ENCODE measurements at places on chromosomes 11 and 22.

DNA sequence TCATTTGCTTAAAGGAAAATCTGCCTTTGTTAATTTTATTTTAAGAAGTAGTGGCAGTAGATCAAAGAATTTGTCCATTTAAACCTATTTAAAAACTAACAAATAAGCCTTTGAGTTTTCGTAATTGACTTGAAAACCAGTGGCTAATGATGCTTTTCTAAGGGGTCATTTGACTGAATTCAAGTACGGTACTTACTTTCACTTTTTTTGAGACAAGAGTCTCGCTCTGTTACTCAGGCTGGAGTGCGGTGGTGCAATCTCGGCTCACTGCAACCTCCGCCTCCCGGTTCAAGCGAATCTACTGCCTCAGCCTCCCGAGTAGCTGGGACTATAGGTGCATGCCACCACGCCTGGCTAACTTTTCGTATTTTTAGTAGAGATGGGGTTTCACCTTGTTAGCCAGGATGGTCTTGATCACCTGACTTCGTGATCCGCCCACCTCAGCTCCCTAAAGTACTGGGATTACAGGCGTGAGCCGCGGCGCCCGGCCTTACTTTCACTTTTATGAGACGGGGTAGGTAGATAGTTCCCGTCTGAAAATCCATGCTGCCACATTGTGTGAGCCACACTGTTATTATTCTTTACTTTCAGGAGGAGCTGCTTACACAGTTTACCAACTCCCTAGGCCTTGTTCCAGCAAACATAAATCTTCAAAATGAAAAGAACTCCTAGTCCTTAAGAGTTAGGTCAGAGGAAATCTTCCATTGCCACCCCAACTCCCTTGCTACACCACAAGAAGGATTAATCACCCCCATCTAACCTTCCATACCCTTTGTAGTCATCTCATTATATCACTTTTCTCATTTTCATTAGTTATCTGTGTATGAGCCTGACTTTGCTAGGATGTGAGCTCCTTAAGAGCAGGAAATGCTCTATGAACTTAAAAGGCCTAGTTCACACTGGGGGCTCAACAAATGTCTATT lies 926.6 kb upstream of the CCDC90B start:
- DNase-seq, result no peak

- DNase-seq, result no peak
These were observed 4.8 kb upstream of the CKAP5 start for GRCh38 chr11:46850829-46851380.

DNA sequence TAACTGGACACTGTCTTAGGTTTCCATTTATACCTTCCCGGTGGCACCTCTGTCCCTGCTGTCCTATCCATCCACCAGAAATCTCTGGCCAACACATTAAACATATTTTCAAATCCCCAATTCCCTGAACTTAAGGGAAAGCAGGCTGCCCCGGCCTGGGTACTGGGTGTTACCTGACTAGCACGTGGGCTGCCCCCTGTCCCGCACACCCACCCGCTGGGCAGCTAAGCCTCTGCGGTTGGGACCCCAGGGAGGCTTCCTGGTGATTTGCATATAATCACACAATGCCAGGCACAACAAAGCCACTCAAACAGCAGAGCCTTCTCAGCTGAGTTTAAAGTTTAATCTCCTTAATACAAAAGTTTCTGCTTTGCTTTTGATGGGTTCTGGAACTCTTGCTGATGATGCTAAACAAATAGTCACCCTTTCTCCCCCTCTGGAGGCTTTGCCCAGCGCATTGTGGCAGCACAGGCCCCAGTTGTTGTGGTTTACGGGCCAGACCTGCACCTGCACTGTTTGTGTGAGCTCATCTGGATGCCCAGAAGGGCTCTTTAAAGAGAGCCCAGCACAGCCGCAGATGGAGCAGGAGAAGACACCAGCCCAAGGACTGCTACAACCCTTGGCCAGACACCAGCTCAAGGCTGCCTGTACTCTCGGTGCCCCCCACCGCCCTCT lies 59.9 kb upstream of the POU2AF1 start:
- DNase-seq, result no peak

DNA sequence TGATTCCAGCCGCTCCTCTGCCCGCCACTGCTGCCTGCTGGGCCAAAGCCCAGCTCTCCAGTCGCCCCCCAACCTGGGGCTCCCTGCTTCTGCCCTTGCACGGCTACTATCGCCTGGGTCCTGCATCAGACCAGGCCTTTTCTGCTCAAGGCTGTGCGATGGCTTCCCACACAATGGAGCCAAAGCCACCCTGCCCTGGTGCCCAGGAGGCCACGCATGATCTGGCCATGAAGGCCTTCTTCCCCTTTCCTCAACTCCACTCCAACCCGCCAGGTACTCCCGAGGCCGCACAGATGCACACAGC lies 45.8 kb downstream of the SGSM3 start:
- DNase-seq, result no peak

- no peak for DNase-seq
These were observed 550.5 kb downstream of the MIAT start for GRCh38 chr22:27207907-27208306.

DNA sequence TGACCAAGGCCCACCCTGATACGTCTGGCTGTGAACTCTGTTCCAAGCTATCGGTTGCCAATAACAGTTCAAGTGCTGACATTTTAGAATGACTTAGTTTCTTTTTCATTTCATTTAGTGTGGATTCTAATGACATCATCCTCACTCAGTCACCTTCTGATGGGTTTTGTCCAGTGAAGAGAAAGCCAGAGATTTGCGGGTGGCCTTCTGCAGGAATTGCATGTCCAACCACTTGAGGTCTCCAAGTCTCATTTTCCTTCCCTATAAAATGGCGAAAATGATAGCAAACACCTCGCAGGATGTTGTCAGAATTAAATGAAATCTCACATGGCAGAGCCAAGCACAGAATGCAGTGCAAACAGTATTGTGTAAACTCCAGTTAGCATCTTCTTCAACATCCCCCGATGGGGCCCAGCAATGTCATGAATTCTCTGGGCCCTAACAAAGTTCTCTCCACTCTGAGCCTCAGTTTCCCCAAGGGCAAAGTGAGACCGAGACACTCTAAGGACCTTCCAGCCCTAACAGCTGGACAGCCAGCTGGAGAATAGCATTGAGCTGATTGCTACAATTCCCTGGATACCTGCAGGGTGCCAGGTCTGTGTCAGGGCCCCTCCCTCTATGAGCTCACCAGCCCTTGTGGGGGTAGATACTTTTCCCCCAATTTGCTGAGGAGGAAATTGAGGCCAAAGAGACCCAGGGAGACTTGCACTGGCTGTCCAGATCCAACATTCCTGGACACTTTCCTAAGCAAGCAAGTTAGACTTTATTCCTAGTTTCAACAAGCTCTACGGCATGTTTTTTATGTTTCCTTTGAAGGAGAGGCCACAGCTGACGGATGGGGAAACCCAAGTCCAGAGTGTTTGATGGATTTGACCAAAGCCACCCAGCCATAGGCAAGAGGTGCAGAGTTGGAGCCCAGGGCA lies 286.7 kb downstream of the MN1 start:
- no peak for DNase-seq

GRCh38 chr11:114317787-114318137 lies 21.6 kb downstream of the NNMT start:
- no peak for DNase-seq

DNA sequence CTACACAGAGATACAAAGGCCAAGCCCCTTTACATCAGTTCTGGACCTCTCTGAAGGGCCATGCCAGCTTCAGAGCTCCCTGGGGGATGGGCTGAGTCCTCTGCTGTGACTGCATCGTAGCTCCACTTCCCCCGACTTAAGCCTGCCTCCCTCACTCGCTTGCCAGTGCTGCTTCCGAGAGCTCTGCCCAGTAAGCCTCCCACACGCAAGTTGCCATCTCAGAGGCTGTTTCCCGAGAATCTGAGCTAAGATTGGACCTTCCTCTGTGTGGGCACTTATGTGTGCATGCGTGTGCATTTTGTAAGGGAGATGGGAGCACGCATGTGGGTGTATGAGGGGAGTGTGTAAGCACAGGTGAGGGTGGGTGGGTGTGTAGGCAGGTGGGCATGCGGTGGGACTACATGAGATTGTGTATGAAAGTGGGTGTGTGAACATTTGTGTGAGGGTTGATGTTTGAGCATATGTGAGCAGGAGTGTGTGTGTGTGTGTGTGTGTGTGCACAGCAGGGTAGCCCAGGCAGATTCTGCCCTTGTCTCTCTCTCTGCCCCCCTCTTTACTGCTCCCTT lies 163.0 kb upstream of the SYT13 start:
- no peak for DNase-seq

DNA sequence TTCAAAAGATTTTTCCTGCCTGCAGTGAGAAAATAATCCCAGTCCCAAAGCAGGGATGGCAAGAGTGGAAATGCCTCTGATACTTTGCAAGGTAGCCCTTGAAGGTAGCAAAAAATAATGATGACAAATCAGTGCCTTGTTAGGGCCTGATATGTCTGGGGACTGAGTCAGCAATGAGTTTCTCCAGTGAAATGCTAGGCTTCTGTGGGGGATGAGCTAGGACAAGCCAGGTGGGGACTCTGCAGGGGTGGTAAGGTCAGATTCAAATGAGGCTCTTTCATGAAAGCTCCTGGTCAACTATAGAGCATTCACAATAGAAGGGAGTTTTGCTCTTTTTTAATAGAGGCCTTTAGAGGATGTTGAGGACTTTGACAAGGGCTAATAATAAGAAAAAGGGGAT lies 77.7 kb downstream of the ME3 start:
- DNase-seq, result no peak

GRCh38 chr22:27245056-27245455 lies 556.5 kb downstream of the MN1 start:
- DNase-seq, result no peak

- DNase-seq, result no peak
These were observed 26.5 kb downstream of the RPL27A start for GRCh38 chr11:8709002-8709672.

GRCh38 chr11:67303132-67303834 lies at the start of gene SSH3:
Gene SSH3 (plus strand): TSS chr11:67303530. CDS start chr11:67303626, 96 bp downstream.
- DNase-seq, result peak; percentile 51

DNA sequence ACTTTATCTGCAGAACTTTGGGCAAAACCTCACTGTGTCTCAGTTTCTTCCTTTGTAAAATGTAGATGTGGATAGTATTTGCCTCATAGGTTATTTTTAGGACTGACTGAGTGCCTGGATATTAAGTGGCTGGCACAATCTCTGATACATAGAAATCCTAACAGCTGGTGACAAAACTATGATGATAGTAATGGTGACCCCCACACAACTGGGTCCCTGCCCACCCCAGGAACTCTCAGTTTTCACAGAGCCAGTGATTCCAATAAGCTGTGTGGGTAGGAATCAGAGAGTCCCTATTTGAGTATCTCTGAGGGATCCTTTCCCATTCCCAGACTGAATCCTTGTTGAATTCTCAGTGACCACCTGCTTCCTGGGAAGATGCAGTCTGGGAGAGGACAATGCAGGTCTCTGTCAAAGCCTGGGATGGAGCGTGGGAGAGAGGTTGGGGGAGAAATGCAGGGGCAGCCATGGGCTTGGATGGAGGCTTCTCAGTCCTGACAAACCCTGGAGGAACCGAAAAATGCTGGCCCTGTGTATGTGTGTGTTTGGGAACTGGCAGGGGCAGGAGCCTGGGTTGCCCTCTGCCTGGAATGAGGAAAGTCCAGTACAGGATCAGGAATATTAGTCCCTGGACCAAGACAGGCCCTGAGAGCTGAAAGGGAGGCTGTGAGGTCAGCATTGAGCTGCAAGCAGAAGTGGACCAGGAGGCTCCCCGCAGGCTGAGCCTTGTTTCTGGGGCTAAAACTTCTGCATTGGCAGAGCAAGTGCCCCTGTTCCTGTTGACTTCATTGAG lies 6.1 kb upstream of the P2RY6 start:
- DNase-seq, result no peak

All from stimulated activated CD4-positive, alpha-beta T cell treated with anti-CD3 and anti-CD28 coated beads, Interleukin-4, amount 100 ng/mL, for 1 hour (primary cell).